Bladder microvascular endothelial cell (primary cell): ENCODE measurements at places on chromosomes 11 and 22. TPM values are rescaled to one million over a fixed set of nuclear protein-coding genes. Genes with fewer than 3 reads are reported as not detected.

Gene CBLIF
- total RNA-seq, result not detected in 2 replicates

Gene EMID1
- under 0.01 and 3.5 TPM in 2 replicates for total RNA-seq

Gene RASL10A
- total RNA-seq, result 0.16 and 0.25 TPM in 2 replicates

Gene TENM4
- 0.13 TPM in 1 of 2 replicates, not detected in the other for total RNA-seq

Gene SLC7A4
- total RNA-seq, result not detected in 2 replicates

Gene PIWIL4
- 0.32 and 0.76 TPM in 2 replicates for total RNA-seq
